Esophagus mucosa (tissue), 1 donor: ENCODE measurements at places on chromosomes 2 and 18. TPM values are rescaled to one million over a fixed set of nuclear protein-coding genes. Genes with fewer than 3 reads are reported as not detected.

The IL1B gene
- total RNA-seq, result 4.1 TPM

The AQP12B gene
- total RNA-seq, result not detected

DNA sequence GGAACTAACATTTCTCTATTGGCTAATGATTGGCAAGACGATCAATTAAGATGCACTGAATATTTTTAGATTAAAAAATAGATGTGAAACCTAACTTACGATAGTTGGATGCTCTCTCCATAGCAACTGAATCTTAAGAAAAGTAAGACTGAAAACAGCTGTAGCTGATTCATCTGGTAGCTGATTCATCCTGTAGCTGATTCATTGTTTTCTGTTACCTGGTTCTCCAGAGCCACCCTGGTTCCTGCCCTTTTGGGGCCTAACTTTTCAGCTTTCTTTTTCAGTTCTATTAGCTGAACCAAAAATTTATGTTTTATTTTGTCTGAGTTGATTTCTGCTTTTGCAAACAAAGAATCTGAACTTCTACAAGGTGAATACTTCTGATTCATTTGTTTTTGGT is 22.7 kb upstream of the SPR start:
- no peak for ATAC-seq

The QPCT gene
- 5.9 TPM for total RNA-seq

- ATAC-seq, result peak; percentile 60
These were observed 4.4 kb upstream of the DSC3 start for GRCh38 chr18:31046916-31047315.

DNA sequence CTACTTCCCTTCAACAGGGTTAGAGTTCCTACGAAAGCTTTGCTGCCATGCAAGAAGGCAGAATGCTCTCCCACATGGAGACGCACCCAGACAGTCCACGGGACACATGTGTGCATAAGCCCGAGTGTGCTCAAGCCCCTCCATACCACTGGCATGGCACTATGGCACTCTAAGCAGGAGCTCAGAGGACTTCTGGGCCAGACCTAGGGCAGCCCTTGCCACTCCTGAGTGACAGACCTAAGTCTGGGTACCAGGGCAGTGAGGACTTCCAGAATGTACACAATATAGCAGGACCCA is 11.4 kb upstream of the ARID5A start:
- ATAC-seq, result no peak

The GPR39 gene
- 1.4 TPM for total RNA-seq

The GBX2 gene
- not detected for total RNA-seq

The BUB1 gene
- total RNA-seq, result 15.9 TPM

GRCh38 chr18:76988031-76988826 is 144.4 kb downstream of the MBP start:
- ATAC-seq, result no peak

DNA sequence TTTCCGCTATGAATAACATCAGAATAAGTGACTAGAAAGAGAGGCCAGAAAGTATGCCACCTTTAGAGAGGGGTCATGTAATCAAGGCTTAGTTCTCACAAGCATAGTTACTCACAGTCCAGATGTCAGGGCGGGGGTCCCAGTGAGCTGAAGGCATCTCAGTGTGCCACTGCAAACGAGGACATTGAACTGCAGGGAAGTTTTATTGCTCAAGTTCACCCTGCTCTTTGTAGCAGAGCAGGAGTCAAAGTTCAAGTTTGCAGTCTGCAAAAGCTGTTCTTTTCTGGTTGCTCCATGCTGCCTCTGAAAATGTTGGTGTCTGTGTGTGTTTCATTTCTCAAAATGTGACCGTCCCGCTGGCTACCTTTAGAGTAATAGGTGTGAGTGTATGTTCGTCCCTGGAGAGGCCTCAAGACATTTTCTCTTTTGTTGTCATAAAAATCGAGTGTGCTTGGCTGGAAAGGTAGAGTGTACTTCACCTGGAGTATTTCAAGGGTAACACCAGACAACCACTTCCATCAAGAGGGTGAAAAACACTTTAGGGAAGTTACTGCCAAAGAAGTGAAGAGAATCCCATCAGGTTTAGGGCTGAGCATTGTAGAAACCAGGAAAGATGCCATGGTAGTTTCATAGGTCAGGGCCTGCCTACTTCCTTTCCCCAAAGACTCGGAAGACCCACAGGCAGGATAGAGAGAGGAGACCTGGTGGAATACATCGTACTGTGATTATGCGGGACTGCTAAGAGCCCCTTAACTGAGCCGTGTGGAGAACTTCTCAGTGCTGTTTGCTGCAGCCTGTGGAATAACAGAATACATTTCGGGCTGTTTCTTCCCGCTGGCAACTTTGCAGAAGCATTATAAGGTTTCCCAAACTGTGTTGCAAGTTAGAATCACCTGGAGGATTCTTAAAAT is 89.9 kb downstream of the LYPD6 start:
- no peak for ATAC-seq

The UGT1A10 gene
- total RNA-seq, result 6.9 TPM

DNA sequence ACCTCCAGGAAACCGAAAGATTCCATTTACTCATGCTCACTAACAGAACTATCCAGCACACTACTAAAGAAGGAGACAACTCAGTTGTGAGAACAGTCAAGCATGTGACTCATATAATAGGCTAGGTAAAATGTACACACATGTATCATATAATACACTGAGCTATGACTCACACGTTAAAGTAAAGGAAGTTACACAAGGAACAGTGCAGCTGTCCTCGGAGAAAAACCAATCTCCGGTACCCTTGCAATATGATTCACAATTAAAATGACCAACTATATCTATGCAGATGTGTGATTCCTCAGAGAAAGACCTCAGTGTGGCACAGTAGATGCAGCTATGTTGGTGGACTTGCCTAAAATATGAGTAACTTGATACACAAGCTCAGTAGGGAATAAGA is 76.5 kb downstream of the STRN start:
- ATAC-seq, result peak; percentile 100

DNA sequence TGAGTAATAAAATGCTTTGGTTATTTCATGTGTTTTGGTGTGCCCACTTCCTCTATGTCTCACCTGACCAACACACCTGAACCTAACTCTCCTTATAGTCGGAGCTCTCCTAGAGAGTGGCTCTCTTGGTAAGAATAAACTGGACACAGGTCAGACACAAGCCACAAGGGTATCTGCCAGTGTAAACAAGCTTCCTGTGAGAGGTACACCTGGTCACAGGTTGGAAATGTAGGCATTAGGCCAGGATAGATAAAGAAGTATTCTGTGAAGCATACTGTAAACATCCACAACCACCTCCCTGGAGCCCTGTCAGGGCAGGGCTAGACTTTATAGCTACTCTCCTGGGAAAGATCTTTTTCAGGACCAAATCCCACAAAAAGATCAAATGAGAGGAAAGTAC is 69.4 kb downstream of the ZDBF2 start:
- ATAC-seq, result no peak

DNA sequence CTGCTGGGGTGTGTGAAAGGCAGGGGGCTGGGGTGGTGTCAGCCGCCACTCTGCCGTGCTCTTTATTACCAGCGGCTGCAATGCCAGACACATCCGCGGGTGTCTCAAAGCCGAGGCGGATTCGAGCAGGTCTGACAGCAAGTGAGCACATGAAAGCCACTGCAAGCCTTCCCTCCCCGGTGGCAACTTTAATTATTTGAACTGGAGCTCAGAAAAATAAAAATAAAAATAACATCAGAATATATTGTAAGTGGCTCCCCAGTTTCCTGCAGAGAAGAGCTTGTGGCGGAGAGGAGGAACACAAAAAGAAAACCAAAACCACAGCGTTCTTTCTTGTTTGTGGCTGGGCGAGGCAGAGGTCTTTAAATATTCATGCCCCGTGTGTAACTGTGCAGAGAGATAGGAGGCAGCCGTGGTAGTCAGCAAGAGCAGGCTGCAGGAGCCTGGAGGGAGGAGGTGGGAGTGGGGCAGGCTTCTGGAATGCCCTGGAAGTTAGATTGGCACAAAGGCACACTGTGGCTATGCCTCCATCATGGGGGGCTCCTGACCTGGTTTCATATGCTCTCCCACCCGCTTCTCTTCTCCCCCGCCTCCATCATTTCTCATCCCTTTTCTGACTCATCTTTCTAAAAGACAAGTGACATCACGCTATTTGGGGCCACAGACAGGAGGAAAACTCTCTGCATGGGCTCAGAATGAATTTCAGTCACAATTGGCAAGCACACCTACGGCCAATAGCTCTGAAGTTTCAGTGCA is 199.8 kb downstream of the CLIP4 start:
- peak; percentile 65 for ATAC-seq

DNA sequence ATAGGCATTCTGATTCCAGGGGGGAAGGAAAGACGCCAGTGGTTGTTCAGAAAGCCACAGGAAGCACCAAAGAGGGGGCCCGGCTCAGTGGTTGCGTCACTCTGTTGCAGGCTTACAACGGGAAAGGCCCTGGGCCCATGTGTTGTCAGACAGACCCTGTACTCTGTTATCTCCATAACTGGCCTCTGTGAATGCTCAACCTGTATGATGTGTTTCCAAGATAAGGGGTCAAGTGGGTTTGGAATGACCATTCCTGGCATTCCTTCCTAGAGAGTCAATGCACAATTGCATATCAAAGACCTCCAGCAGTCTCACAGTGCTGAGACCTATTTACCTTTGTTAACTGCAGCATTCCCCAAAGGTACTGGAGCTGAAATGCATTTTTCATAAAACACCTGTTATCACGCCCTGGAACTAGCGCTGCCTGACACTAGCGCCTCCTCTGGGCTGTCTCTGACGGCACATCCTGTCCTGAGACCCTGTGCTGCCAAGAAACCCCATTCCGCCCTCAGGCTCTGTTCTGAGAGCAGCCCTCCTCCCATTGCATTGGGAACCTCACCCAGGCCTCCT is 13.2 kb upstream of the LRRFIP1 start:
- ATAC-seq, result no peak

The C2orf15 gene
- 1.9 TPM for total RNA-seq

DNA sequence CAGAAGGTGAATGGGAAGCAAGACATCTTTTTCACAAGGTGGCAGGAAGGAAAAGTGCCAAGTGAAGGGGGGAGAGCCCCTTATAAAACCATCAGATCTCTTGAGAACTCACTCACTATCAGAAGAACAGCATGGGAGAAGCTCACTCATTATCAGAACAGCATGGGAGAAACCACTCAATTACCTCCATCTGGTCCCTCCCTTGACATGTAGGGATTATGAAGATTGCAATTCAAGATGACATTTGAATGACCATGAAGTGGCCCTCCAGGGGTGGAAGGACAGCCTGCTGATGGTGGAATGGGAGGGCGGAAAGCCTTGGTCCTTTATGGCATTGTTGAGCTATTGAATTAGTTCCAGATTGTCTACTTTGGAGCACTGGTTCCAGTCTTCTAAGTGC is 413.0 kb upstream of the MEX3C start:
- no peak for ATAC-seq

- no peak for ATAC-seq
These were observed 1.7 kb upstream of the HS6ST1 start for GRCh38 chr2:128320192-128320905.

DNA sequence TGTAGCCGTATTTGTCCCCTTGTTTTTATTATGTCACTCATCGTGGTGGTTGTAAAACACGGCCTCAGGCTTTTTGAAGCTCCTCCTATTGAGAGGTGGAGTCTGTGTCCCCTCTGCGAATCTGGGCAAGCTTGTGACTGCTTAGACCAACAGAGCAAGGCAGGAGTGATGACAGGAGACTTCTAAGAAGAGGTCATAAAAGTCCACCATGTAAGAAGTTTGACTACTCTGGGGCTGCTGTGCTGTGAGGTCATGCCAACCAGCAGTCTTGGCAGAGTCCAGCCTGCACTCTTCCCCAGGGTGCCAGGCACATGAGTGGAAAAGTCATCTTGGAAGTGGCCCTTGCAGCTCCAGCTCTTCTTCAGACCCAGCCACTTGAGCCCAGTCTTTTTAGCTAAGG is 83.8 kb upstream of the SPTBN1 start:
- no peak for ATAC-seq

The IL1R1 gene
- total RNA-seq, result 19.1 TPM

- no peak for ATAC-seq
These were observed 117.7 kb downstream of the SATB2 start for GRCh38 chr2:199339891-199340605.
